ENCODE measurements at places on chromosomes 16 and 17. TPM values are rescaled to one million over a fixed set of nuclear protein-coding genes. Genes with fewer than 3 reads are reported as not detected.

SPATA32 gene
- total RNA-seq = not detected

OR1A1 gene
- not detected for total RNA-seq

PPY gene
- total RNA-seq = not detected

SDR42E2 gene
- total RNA-seq = not detected

SEZ6 gene
- not detected for total RNA-seq

FBXW10 gene
- 0.09 TPM for total RNA-seq

All from esophagus squamous epithelium (tissue), 5 donors.